ENCODE measurements at places on chromosomes 7 and 10.

DNA sequence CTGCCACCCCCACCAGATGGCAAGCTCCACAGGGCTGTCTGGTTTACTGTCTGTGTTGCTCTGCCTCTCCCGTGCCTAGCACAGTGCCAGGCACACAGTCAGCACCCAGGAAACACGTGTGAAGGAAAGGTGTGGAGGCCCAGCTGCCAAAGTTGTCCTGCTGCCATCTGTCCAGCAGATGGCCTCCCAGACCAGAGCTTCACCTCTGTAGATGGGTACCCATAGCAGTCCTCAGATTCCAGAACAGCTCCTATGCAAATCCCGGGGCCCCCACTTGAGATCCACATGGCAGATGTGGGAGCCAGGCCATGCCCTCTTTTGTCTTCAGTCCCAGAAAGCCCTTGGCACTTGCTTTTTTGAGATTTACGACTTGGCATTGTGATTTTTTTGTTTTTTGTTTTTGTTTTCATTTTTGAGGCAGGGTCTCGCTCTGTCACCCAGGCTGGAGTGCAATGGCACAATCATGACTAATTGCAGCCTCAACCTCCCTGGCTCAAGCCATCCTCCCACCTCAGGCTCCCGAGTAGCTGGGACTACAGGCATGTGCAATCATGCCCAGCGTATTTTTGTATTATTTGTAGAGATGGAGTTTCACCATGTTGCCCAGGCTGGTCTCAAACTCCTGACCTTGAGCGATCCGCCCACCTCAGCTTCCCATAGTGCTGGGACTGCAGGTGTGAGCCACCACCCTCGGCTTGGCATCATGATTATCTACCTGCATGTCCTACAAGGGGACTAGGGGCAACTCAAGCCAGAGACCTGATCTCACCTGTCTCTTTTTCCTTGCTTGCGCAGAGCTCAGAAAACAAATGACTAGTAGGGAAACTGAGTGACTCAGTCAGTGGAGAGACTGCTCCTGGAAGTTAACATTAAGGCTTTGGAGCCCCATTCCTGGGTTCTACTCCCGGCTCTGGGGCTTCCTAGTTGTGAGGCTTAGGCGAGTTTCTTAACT lies 16.9 kb upstream of the PALD1 start:
- peak; percentile 55 for DNase-seq

DNA sequence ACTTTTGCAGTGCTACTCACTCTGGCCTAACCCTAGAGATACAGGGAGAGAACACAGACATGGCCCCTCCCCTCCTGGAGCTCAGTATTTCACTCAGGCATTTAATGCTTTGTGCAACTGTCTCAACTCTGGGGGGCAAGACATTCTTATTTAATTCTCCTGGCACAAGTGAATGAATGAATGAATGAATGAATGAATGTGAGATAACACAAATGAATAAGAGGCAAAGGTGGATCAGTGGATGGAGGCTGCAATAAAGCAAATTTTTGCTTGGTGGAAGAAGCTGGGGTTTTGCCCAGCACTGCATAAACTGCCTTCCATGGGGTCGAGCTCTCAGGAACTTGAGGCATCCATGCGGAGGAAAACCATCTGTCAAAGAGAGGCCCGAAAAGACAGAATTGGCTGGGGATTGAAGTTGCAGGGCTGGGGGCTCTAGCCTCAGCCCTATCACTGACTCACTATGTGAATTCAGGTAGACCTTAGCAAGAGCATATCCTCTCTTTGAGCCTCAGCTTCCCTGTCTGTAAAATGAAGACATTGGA lies 441.4 kb upstream of the ZMIZ1 start:
- no peak for DNase-seq

DNA sequence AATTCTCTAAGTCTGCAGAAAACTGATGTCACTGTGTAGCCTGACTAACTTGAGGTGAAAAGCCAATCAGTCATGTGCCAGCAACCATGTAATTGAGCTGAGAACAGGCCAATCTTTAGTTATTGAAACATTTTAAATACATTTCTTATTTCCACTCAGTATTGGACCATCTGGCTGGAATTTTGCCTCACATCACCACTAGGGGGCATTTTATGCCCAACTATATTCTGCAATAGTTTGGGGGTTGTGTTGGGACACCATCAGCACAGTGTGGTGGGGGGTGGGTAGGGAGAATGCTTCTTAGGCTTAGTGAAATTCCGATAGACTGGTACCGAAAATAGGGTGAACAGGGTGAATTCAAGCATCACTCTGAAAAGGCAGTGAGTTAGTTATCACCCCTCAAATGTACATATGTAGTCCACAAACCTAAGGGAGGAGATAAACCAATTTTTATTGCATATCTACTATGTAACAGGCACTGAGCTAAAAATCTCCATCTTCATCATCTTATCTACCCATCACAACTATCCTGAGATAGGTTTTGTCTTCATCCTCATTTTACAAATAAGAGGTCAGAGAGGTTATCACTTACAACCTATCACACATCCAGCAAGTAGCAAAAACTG lies 17.8 kb downstream of the NPSR1 start:
- DNase-seq: no peak

DNA sequence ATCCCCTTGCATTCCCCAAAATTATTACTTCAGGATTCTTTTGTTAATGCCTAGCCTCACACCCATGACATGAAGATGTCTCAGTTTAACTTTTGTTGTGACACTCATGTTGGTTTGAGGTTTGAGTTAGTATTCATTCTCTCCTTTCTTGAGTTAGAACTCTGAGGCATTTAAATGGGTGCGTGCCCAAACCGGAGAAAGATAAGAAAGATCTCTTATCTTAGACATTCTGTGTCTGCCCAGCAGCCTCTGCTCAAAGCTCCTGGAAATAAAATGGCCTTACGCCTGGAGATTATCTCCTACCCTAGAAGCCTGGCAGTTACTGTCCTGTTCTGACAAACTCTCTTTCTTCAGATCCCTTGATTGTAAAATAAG lies 26.3 kb downstream of the WBP1L start:
- DNase-seq: no peak

DNA sequence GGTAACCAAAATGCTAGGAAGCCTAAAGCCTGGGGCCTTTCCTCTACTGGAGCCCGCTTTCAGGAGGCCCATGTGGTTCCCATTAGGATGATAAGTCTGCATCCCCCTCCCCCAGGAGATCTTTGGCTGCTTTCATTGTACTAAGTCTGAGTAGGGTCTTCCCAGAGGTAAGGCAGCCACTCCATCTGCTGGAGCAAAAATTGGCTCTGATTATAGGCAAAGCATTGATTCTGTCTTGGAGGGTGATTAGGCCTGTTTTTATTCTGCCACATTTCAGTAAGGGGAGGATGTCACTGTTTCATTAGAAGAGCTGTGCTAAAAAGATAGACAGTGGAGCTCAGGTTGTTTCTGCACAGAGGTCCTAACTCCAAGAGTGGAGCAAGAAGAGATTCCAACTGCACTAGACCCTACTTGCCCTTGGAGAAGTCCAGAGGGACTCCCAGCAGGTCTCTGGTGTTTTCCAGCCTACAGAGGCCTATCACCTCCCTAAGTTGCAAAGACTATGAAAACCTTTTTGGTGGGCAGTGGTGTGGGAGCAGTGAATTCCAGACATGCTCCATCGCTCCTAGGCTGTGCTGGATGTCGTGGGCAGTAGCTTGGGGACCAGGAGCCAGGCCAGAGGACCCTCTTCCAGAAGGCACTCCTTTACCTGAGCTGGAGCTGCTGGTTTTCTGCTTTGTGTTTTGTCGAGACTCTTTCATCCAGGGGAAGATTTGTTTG lies 7.1 kb upstream of the HOXA2 start:
- DNase-seq: no peak

- no peak for DNase-seq
Measured at GRCh38 chr10:93820434-93820833, 62.7 kb downstream of the LGI1 start.

DNA sequence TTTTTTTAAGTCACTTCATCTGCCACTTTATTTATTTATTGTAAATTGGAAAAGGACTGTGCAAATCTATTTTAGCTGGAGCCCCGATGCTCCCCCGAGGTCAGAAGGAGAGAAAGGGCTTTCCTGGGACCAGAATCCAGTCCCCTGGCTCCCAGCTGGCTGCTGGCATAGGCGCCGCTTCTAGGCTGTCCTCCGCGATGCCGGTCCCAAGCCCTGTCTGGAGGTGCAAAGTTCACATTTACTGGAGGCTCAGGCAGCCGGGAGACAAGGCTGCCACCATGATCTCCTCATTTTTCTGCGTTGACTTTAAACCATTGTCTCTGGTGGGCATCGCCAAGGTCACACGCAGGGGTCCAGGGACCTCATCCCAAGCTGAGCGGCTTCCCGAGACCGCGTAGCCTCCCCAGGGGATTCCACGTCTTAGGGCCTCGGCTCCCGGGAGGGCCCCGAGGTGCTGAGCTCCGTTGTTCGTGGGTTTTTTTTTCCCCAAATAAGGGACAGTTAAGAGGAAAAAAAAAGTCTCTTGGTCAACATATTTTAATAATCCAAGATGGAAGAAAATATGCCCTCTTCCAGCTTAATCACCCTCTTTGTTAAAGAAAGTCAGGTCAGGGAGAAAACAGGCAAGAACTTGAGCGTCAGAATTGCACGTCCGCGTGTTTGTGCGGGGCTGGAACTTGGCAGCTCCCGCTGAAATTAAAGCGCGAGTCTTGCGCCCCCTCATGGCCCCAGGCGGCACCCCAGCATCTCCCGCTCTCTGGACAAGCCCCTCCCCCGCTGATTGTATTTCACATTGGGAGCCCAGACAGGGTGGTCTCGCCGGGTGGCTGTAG lies 11.9 kb downstream of the RGR start:
- peak; percentile 18 for DNase-seq

DNA sequence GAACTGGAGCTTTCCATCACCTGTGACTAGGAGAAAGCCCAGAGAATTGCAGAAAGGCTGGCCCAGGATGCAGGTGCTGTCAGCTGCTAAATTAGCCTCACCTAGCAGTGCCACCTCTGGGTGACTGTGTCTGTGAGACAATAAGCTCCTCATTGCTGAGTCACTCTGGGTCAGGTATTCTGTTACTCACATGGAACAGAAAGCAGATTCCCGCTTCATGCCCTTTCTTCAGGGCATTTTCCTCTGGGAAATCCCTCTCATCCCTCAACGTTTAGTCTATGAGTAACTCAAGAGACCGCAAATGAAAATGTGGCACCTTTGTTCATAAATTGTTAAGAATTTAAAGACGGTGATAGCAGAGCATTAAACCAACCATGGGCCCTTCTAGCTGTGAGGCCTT lies 184.0 kb downstream of the ADAM12 start:
- no peak for DNase-seq

DNA sequence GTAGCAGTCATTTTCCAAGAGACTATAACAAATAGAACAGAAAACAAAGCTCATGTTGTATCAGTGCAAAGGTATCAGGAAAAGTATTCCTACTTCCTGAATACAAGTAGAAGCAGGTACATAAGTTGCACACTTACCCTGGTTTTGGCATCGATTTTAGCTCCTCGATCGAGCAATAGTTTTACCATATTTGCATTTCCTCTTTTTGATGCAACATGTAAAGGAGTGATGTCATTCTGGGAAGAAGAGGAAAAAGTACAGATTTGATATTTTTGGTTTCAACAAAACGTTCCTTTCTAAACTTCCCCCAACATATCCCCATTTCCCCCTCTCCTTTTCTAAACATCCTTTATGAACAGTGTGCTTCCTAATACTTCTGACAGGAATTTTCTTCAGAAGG lies 155.1 kb downstream of the ANK3 start:
- DNase-seq: no peak

DNA sequence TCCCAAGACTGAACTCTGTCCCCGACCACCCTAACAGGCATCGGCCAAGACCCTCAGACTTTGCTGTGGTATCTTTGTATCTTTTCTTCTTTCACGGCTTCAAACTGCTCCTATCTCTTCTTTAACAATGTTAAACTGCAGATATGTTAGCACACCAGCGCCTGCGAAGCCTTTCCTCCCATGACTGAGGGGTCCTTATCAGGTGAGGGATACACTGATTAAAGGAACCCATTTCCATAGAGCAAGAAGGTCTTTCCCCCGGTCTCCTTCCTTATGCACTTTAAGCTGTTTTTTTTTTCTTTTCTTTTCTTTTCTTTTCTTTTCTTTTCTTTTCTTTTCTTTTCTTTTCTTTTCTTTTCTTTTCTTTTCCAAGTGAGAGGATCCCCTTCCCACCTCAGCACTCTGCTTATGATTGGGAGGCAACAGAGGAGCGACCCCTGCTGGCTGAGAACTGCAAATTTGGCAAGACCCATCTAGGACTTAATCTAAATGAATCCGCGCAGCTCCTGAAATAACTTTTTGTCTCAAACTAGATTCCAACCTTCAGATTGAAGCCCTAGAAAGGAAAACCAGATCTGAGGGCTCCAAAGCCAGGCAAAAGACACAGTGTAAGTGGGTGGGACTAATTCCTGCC lies 109.9 kb downstream of the ITGB8 start:
- DNase-seq: no peak

DNA sequence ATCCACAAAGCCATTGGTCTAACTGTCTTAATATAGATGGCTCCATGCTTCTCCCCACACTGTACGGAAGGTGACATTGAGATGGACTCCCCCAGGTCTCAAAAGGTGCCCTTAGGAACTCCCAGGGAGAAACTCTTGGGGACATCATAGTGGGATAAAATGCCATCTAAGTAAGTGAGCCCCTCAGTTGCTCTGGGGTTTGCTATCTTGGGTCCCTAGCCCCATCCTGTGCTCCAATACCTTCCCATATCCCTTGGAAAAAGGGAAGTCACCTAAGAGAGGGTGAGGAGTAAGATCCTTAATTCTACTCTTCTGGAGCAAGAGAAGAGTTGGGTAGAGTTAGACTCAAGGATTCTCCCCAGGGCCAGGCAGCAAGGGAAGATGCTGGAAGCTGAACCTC lies 7.9 kb downstream of the PRRT4 start:
- DNase-seq: no peak

- DNase-seq: no peak
Measured at GRCh38 chr7:360454-361100, 70.6 kb downstream of the FOXL3 start.

DNA sequence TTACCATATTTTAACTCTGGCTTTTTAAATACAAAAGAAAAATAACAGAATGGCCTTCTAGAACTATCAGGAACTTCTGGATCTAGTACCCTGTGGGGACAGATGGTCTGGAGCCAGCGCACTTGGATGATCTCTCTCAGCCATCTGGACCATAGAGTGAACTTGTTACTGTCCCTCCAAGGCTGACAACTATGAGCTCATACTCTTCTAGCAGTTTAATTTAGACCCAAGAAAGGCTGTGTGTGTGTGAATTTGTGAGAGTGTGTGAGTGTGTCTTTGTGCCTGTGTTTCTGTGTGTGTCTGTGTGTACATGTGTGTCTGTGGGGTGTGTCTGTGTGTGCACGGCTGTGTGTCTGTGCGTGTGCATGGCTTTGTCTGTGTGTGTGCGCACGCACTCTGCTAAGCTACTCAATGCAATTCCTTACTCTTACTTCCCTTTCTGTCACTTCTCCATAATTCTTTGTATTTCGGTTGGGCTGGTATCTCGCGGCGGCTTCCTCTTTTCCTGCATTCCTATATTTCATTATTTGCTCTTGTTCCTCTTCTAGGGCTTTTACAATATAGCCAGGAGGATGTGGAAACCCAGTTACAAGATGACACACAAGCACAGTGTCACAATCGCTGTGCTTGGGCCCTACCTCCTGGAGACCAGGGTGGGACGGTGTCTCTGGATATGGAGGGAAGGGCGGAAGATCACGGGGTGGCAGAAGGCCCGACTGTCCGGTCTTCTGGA lies 51.9 kb downstream of the IKZF1 start:
- DNase-seq: peak; percentile 43

Measured in umbilical cord (tissue), 2 donors.